ENCODE measurements at places on chromosomes 7 and 10.

DNA sequence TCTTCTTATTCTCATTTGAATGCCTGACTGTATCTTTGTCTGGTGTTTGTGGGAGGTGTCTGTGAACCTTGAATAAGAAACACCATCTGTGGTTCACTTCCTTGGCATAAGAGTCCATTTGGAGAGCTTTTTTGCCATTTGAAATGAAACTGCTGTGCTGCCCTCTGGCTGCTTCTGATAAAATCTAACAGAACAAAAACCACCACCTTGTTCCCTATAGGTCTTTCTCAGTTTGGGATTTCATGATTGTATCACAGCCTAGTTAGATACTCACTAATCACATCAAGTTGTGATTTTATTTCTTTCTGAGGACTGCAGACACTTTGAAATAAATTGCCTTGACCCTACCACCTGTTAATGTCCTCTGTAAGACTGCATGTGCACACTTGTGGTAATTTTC lies 102.7 kb upstream of the FAM13C start:
- no peak for DNase-seq

- DNase-seq, result no peak
These were observed 124.3 kb upstream of the UNC5B start for GRCh38 chr10:71088054-71088453.

DNA sequence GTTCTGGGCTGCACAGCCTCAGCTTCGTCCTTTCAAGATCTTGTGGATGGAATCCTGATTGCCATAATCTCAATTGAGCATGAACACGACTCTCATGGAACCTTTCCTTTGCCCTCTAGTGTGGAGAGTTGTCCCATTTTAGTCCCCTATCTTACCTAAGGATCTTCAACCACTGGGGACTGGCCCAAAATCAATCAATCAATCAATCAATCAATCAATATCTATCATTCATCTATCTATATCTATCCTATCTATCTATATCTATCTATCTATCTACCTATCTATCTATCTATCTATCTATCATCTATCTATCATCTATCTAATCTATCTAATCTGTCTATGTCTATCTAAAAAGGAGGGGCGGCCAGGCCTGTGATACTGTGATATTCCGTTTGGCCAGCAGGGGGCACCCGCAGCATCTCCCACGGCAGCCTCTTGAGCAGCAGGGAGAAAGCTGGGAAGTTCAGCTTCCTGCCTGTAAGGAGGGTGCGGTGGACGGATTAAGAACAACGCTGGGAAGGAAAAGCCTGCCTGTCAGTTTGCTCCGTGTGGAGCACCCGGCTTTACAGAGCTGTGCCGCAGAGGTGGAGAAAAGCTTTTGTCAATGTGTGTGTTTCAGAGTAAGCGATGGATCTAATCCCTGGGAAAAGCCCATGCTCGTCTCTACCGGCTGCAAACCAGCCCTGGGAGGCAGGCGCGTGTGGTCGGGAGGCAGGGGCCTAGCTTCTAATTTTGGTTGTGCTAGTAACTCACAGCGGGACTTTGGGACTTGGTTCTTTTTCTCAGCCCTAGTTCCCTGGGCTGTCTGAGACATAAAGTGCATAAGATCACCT lies 124.9 kb downstream of the SH2D4B start:
- DNase-seq, result peak; percentile 53

DNA sequence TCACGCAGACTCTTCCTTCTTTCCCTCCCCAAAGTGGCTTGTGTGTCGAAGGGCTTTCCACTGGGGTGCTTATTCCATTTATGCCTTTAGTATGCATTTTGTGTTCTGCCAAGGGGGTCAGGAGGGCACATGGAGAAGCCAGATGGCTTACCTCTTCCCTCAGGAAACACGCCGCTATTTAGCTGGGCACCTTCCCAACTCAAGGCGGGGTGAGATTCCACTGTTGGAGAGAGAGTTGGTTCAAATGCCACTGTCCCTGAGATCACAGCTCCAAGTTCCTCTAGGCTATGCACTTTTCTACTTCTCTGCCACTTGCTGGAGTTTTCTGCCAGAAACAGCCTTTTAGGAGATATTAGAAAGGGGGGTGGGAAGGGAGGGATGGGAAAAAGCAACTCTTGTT lies 1091.8 kb downstream of the LRMDA start:
- DNase-seq, result peak; percentile 2

- no peak for DNase-seq
These were observed 46.6 kb downstream of the HERPUD2 start for GRCh38 chr7:35648367-35648766.

Data from NCI-H1694 (cell line).